Fibroblast of lung (primary cell): ENCODE measurements at places on chromosomes 6 and 20. TPM values are rescaled to one million over a fixed set of nuclear protein-coding genes. Genes with fewer than 3 reads are reported as not detected.

DNA sequence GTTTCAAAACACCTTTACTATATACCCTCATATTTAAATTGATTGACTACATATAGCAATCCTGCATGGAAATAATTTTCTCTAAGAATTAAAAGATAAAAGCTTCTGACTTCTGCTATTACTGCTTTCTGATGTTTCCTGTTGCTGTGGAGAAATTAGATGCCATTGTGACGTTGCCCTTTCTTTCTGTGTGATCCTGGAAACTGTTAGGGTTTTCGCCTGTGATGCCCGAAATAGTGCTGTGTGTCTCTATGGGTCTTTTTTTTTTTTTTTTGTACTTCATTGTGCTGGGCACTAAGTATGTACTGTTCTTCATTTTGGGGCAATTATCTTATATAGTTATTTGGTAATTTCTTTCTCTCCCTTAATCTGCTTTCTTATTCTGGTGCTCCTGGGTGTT lies 205.0 kb downstream of the ARID1B start:
- no peak overlapping the region for H3K27ac ChIP-seq
- DNase-seq = no peak
- no peaks in the 10 kb centered on the region for H3K36me3 ChIP-seq
- no peaks in the 10 kb centered on the region for H3K27me3 ChIP-seq
- H3K4me3 ChIP-seq = no peak overlapping the region
- H3K4me1 ChIP-seq = no peaks in the 10 kb centered on the region

DNA sequence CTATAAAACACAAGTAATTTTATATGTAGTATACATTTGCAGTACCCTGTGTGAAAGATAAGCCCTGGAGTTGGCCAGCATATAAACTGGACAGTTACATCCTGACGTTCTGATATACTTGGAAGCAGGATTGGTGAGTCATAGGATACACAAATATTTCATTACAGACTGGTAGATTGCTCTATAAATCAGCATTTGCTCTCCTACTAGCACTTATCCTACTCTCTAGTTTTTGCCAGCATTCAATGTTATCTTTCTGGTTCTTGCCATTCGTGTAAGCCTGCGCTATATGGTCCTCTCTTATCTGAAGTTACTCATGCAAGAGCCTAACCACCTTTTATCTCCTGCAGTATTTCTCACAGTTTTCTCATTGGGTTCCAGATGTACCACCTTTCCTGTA lies 680.2 kb upstream of the MMS22L start:
- H3K27me3 ChIP-seq = no peaks in the 10 kb centered on the region
- no peak overlapping the region for H3K4me3 ChIP-seq
- peak; percentile 82 for DNase-seq
- no peak overlapping the region for H3K27ac ChIP-seq
- no peaks in the 10 kb centered on the region for H3K36me3 ChIP-seq

Gene WFDC10B
- polyA plus RNA-seq = 0.22 TPM in 1 of 2 replicates, not detected in the other

Gene PMEPA1
- polyA plus RNA-seq = 0.19 and 1.0 TPM in 2 replicates

Gene CFAP206
- 0.11 and 0.26 TPM in 2 replicates for polyA plus RNA-seq

GRCh38 chr6:11033825-11034224 lies 10.3 kb downstream of the ELOVL2 start:
- peaks cover 12% of the 10 kb centered on the region for H3K4me1 ChIP-seq
- peak; percentile 61 for DNase-seq
- no peaks in the 10 kb centered on the region for H3K27me3 ChIP-seq
- no peaks in the 10 kb centered on the region for H3K36me3 ChIP-seq
- H3K4me3 ChIP-seq = no peak overlapping the region

Gene EYA4
- 4.6 and 17.7 TPM in 2 replicates for polyA plus RNA-seq

Gene PPP1R16B
- not detected in 2 replicates for polyA plus RNA-seq

Gene PROKR2
- polyA plus RNA-seq = not detected in 2 replicates

GRCh38 chr6:140602431-140603248 lies 1228.2 kb upstream of the CITED2 start:
- no peak overlapping the region for H3K4me3 ChIP-seq
- H3K36me3 ChIP-seq = no peaks in the 10 kb centered on the region
- no peak overlapping the region for H3K27ac ChIP-seq
- no peak for DNase-seq
- peaks cover 4% of the 10 kb centered on the region for H3K4me1 ChIP-seq
- no peaks in the 10 kb centered on the region for H3K27me3 ChIP-seq

DNA sequence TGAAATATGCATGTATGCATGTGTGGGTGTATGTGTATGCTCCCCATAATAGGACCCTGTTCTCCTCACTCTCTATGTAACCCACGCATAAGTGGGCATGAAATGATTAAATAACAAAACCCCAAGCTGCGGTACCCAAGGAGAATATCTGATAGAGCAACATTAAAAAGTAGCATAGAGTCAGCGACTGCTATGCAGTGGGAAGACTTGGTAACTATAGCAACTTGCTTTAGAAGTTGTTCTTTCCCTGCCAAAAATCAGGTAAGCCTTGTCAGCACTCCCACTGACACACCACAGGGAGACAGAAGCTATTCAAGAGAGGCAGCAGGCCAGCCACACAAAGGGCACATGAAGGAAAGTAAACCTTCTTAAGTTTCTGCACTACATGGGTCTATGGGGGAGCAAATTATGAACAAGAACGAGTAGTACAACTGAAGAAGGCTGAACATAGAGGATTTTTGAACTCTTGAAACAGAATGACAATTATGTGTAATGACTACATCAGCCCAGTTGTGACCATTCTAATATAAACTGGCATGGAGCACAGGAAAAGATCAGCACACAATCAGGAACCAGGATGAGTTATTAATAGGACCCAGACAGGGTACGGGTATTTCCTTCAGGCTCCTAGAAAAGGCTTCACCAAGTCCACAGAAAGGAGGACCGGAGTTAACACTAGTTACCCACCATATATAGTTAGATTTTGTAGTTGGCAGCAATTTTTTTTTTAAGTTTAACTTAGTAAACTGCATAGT lies 89.9 kb downstream of the GPR6 start:
- peaks cover 21% of the 10 kb centered on the region for H3K27me3 ChIP-seq
- peak; percentile 5 for DNase-seq
- H3K27ac ChIP-seq = no peak overlapping the region
- H3K4me1 ChIP-seq = no peaks in the 10 kb centered on the region

DNA sequence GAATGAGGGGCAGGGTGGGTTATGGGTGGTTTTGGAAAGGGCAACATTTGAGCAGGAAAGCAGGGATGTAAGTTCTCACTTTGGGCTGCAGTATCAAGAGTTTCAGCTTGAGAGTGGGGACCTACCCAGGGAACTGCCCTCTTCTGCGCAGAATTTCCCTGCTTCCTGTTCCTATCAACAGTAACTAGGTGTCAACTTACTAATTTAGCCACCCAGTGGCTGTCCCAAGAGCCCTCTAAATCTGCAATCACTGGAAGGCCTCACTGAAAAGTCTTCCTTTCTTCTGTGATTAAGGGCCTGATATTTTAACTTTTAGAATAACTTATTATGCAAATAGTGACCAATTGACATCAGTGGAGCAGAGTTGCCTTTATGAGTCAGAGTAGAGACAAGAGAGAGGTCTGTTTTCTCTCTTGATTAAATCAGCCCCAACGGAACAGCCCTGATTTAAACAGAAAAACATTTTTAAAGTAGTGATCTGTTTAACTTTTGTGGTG lies 118.2 kb upstream of the RIPOR2 start:
- peak; percentile 84 for DNase-seq
- no peaks in the 10 kb centered on the region for H3K36me3 ChIP-seq
- no peaks in the 10 kb centered on the region for H3K27me3 ChIP-seq
- peak overlapping the region; percentile 18 for H3K27ac ChIP-seq

DNA sequence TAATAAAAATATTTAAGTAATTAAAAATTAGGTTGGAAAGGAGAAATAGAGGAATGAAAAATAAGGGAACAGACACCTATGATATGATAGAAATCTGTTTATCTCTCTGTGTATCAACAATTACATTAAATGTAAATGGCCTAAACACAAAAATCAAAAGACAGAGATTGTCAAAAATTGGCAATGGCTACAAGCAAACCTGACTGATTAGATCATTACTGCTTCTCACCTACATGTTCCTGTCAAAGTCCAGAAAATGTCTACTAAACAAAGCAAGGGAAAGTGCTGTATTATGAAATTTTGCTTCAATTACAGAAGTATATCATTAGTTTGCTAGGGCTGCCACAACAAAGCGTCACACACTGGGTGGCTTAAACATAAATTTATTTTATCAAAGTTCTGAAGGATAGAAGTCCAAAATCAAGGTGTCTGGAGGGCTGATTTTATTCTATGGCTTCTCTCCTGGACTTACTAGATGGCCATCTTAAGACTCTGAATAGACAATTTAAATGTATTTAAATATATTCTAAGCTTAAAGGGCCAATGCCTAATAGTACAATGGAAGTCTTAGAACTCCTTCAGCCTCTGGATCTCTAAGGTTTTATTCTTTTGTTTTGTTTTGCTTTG lies 6.3 kb downstream of the ME1 start:
- no peak overlapping the region for H3K4me3 ChIP-seq
- H3K27ac ChIP-seq = no peak overlapping the region
- no peak for DNase-seq
- H3K36me3 ChIP-seq = no peaks in the 10 kb centered on the region
- no peaks in the 10 kb centered on the region for H3K27me3 ChIP-seq

Gene ZMYND8
- 12.6 and 17.6 TPM in 2 replicates for polyA plus RNA-seq
